ENCODE measurements at places on chromosomes 1 and 21.

GRCh38 chr1:237873487-237874211 is 17.1 kb downstream of the ZP4 start:
- DNase-seq: no peak

DNA sequence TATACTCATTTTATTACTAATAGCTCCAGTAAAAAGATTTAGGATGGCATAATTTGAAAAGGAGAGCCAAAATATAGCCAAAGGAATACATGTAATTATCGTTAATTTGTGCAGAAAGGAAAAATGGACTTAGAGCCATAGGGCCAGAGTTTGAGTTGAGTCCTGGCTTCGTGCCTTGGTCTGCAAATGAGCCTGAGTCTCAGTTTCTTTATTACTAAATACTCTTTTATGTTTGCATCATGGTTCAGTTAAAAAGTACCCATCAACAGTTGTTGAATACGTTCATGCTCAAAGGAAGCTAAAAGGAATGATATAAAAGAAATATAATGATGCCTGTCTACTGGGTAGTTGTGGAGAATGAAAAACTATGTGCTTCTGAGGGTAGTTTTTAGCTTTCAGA is 155.7 kb upstream of the FAM78B start:
- no peak for DNase-seq

GRCh38 chr1:158425027-158425426 is 1.0 kb downstream of the OR10K2 start:
- no peak for DNase-seq

DNA sequence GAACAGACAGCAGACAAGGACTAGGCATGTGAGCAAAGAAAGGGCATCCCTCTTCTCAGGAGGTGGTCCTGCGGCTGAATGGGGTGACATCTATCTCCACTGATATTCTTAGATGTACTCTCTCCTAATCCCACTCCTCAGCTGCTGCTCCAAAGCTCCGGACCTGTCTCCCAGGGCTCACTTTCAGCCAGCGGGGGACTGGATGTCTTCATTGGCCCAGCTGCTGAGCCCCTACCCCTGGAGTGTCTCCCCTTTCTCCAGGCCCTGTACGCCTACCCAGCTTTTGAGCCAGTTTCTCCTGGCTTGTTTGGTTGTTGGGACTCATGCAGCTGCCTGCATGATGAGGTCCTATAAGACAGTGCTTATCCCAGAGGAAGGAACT is 28.8 kb upstream of the CSF1 start:
- DNase-seq: no peak

GRCh38 chr21:37675202-37675801 is 241.0 kb downstream of the KCNJ6 start:
- DNase-seq: peak; percentile 7

Measured in GM12864 (cell line).